HT1080 (cell line): ENCODE measurements at places on chromosomes 7 and 10.
A peak's percentile ranks its signal among the peaks of the same experiment; 100 is the strongest.

DNA sequence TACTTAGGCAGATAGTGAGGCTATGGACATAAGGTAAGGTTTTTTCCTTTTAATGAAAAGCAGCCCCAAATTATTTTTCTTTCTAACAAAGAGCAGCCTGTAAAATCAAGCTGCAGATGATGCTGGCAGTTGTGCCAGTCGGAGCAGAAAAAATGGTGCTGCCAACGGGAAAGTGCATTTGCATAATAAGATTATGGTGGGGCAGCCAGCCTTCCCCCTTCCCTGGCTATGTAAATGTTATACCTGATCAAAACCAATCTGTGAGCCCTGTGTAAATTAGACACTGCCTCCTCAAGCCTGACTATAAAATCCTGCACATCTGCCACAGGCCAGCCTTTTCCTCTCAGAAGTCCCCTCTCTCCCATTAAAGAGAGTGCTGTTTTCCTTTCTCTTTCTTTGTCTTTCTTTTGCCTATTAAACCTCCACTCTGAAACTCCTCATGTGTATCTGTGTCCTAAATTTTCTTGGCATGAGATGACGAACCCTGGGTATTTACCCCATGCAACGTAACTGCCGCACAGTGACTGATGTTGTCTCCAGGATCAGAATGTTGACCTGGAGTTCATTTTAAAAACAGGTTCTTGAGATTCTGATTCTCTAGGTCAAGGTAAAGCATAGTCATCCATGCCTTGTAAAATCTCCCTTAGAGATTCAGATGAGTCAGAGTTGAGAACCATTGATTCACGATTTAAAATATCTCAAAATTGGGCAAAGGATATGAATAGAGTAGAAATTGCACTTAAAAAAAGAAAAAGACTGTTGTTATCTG, 167.3 kb upstream of the C1GALT1 start:
- no peak for DNase-seq

DNA sequence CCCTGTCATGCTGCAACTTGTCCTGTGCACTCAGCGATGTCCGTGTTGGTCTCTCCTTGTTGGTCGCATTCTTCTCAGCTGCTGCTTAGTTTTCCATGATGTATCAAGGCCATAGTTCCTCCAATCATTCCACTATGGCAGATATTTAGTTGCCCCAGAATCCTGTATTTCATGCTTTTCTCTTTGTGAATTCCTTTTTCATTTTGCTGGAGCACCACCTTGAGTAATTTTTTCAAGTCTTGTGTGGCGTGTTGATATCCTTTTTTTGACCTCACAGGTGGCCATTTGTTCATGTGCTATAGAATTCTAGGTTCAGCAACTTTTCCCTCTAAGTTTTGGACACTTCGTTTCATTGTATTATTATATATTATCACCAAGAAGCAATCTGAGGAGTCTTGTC, 42.7 kb upstream of the MNX1 start:
- no peak for DNase-seq

DNA sequence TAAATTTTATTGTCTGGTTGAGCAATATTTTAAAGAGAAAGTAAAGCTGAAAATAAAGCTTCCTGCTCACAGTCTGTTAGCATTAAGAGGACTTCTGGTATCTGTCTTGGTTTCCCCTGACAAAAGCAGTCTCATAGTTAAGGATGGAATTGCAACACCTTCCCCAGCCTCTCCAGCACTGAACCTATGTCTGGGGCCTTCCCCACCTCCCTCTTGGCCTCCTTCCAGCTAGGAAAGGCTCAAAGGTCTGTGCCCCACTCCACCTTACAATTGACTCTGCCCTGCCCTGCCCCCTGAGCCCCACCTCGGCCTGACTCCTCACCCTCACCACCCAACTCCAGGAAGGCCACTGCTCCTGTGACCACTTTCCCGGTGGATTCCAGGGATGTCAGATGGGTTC, 33.2 kb downstream of the COL17A1 start:
- DNase-seq, result no peak

DNA sequence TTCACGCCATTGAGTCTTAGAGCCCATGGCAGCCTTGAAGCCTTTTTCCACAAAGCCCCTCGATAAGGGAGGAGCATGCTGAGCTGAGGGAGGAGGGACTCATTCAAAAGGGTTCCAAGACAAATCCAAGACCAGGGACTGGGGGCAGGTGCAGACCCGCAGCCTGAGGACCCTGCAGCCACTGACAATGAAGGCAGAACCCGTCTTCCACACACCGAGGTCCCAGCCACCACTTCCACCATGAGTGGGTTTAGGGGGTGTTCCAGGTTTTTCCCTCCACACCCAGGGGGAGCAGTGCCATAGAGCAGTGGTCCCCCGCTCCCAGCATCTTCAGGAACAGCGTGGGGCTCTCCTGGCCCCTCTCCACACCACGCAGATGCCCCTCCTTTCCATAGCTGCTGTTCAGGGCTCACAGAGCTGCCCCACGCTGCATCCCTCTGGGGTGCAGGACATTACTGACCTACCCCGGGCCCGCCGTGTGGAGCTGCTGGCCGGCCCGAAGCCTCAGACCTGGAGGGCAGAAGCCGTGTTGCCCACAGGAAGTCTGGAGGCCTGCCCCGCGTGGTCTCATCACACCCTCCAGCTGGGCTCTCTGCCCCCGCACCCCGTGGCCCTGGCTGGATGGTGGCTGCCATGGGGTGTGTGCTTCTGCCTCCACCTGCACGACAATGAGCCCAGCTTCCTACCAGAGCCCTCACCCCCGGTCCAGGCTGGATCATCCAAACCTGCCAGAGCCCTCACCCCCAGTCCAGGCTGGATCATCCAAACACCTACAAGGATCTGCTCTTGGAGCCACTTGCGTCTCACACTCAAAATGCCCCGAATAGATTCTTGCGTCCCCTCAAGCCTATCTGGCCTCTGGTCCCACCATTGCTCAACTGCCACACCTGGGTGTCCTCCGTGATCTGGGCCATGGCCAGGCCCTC, 220.0 kb upstream of the TCERG1L start:
- DNase-seq, result no peak

DNA sequence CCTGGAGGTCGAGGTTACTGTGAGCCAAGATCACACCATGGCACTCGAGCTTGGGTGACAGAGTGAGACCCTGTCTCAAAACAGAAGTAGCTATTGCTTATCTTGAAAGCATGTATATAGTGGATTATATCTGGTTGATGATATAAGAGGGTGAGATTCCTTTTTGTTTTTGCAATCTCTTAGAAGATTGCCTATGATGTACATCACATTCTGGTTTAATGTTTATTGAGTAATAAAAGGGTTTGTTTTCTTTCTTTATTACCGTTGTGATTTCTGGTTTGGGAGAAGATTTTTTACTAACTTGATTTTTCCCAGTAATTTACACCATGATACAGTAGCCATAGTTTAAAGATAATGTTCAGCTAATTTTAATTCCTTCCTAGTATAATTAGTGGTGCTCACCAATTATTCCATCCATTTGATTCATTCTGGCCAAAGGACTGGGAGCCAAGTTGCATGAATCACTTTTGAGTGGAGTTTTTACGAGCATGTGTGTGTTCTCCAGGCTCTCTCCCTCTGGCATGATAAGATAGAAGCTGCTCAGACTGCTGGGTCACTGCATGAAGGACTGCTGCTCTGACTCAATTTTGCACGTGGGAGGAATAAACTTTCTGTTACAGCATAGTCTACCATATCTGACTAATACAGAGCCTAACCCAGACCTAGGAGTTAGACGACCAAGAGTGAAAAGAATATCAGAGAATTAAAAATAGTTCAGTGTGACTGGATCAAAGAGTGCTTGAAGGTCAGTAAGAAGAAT, 13.5 kb upstream of the TSPAN13 start:
- DNase-seq, result peak; percentile 90
